ENCODE measurements at places on chromosomes 12 and 14.

GRCh38 chr12:102479939-102480338 is 424 bp downstream of the IGF1 start:
- no peak for DNase-seq

- no peak for DNase-seq
Observed at GRCh38 chr14:38129705-38130104, 78.0 kb upstream of the SSTR1 start.

GRCh38 chr14:25113394-25113793 is 63.4 kb upstream of the STXBP6 start:
- DNase-seq, result no peak

DNA sequence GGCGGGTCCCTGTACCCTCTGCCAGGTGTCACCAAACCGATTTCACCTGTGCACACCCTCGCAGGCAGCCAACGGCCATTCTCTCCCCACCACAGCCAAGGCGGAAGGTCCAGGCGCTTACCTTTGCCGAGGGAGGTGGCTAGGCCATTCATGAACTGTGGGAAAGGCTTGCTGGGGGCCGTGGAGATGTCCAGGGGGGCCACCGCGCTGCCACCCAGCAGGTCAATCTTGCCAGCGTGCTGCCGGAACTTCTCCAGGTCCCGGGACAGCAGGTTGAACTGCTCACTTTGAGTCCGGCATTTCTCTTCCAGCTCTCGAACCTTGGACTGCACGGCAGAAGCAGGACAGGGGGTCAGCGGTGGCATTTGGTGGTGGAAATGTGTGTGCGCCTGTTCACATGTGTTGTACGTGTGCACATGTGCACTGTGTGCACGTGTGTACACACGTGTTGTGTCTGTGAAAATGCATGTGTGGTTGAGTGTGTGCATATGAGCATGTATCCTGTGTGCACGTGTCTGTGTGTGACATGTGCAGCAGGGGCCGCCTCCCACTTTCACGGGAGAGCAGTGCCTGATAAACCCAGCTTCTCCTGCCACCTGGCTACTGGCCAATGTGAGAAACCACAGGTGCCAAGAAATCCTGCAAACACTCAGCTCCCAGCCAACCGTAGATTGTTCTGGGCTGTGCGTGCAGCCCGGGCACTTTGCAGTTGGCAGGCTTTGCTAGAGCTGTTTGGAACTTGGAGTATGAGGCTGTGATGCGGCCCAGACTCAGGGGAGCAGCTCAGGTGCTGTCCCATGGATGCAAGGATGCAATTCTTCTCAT is 118.9 kb downstream of the PIWIL1 start:
- DNase-seq, result no peak

GRCh38 chr12:103679421-103680170 is 92.5 kb downstream of the STAB2 start:
- no peak for DNase-seq

- no peak for DNase-seq
Observed at GRCh38 chr12:13128291-13128965, 25.0 kb upstream of the GSG1 start.

- no peak for DNase-seq
Observed at GRCh38 chr12:30968211-30968610, 41.7 kb downstream of the TSPAN11 start.

GRCh38 chr14:100522616-100523099 is 64.6 kb downstream of the BEGAIN start:
- DNase-seq, result no peak

GRCh38 chr14:87686746-87687145 is 306.2 kb downstream of the GALC start:
- no peak for DNase-seq

DNA sequence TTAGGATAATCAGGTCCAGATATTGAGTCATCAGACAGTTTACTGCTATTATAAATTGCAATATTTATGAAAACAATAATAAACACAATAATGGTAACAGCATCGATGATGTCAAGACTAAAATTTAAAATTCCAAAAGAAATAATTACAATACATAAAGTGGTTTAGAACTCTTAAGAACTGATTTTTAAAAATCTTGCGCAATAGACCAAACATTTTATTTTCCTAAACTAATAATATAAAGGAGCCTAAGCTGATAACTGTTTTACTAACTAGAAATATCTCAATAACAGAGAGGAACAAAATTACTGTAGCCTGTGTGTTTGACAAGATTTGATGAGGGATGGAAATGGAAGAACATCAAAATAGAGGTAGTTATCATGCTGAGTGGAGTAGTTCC is 93.9 kb upstream of the TRHDE start:
- DNase-seq, result no peak

GRCh38 chr12:26097046-26097878 is 27.6 kb downstream of the BHLHE41 start:
- peak; percentile 89 for DNase-seq

- DNase-seq, result peak; percentile 19
Observed at GRCh38 chr14:59190372-59190771, 1.9 kb downstream of the DAAM1 start.

DNA sequence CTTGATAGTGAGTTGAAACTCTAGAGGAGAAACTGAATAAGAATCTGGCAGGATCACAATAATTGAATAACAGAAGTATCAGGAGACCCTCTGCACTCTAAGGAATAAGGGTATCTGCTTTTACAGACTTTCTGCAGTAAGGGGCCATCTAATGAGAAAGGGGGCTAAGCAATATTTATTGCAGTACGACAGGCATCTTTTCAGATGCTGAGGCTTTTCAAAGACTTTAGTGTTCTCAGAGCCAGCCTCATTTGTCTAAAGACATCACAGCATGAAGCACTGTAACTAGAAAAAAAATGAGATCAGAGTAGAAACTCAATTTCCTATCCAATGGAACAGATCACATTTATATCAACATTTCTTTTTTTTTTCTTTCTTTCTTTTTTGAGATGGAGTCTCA is 22.2 kb downstream of the PPTC7 start:
- DNase-seq, result no peak

GRCh38 chr12:121033625-121034349 is 5.3 kb downstream of the OASL start:
- DNase-seq, result peak; percentile 48

DNA sequence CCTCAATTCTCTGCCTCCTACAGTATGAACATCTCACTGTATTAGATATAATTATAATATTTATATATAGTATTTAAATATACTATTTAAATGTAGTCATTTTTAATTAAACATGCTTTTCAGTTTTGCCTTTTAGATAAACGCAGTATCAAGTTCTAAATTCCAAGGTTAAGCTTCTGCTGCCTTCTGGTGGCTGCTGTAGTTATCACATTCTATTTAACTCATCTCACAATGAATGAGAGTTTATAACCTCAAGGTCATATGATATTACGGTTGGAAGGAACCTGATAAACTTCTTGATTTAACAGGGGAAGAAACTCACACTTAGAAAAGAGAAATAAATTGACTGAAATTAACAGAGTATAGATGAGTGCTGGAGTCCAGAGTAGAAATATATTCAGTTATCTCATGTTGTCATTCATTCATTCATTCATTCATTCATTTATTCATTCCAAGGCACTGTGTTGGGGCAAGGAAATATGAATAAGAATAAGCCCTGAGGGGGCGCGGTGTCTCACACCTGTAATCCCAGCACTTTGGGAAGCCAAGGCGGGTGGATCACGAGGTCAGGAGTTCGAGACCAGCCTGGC is 31.9 kb downstream of the GUCY2C start:
- peak; percentile 65 for DNase-seq

DNA sequence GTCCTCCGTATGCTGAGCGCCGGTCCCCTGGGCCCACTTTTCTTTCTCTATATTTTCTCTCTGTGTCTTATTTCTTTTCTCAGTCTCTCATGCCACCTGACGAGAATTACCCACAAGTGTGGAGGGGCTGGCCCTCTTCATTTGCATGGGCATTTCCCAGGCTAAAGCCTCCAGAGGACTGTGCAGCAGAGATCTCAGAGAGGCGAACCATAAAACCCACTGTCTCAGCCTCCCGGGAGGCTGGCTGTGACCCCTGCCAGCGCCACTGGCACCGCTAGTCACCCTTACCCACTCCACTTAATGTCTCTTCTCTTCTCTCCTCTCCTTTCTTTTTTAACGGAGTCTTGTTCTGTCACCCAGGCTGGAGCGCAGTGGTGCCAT is 7.1 kb upstream of the SERPINA9 start:
- DNase-seq, result no peak

GRCh38 chr14:61296151-61296550 is 15.0 kb upstream of the TMEM30B start:
- no peak for DNase-seq

GRCh38 chr12:50024805-50025186 is 498 bp downstream of the RACGAP1 start:
- peak; percentile 30 for DNase-seq

DNA sequence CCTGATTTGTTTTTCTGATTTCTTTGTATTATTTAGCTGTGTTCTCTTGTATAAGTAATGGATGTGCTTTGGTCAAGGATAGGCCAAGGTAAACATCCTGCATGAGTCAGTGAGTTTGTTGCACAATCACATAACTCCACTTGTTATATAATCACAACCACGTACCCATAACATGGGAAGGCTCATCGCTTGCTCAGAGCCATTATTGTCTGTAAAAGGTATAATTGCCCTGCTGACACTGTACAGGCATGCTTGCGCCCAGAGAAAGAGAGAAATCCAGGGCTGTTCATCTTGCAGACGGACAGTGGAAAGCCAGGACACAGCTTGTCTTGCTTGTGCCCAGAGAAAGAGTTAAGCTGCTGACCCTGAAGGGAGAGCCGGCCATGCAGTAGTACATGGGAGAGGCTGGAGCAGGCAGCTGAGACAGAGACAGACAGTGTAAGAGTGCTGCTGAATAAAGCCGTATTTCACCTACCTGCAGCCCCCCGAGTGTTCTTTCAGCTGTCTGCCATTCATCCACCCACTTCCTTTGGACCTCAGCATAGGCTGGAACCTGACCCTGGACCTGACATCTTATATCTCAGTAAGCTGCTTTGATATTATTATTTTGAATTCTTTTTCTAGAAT is 174.7 kb upstream of the DAAM1 start:
- no peak for DNase-seq

All from suppressor macrophage (primary cell).